Tongue (tissue), 3 donors: ENCODE measurements at places on chromosomes 3 and 15. TPM values are rescaled to one million over a fixed set of nuclear protein-coding genes. Genes with fewer than 3 reads are reported as not detected.

The KCNH8 gene
- 0.21 TPM for total RNA-seq

The MAP6D1 gene
- 27.5 TPM for total RNA-seq

The TMEM40 gene
- total RNA-seq, result 7.6 TPM

The SI gene
- total RNA-seq, result not detected

The CCRL2 gene
- 3.7 TPM for total RNA-seq

The IQCF5 gene
- total RNA-seq, result not detected

The NUTM1 gene
- not detected for total RNA-seq

The SCG5 gene
- total RNA-seq, result 9.2 TPM

The TMEM45A gene
- 19.9 TPM for total RNA-seq

- DNase-seq, result no peak
These were observed 31.0 kb downstream of the ACAP2 start for GRCh38 chr3:195411836-195412235.

DNA sequence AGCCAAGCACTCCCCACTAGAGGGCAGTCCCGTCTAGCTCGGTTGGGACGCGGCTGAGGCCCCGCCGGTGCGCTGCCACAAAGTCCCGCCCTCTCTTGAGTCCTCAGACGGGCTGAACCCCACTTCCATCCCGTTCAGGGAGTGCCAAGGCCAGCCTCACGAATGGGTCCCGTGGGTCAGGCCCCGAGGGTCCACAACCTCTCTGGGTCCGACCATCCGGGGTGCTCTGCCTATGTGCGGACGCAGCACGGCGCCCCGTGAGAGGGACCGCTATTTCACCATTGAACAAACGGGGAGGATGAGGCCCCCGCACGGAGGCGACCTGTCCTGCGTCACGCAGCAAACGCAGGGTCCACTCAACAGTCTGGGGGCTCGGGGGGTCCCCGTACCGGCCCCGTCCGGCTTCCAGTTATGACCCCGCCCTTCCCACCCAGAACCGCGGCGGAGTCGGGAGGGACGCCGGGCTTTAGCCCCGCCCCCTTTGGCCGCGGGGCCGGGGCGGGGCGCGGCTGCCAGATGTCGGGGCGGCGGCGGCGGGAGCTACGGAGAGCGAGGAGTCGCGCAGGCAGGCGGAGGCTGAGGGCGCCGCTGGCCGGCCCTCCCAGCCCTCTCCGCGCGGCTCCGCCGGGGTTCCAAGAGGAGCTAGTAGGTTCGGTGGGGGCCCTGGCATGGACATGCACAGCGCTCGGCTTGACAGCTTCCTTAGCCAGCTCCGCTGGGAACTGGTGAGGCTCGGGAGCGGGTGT is at the start of gene INKA1:
INKA1 (plus strand) TSS at position 543 of the 746 bp plus-strand sequence; CDS start at position 675, 132 bp downstream.
- DNase-seq, result peak; percentile 95

DNA sequence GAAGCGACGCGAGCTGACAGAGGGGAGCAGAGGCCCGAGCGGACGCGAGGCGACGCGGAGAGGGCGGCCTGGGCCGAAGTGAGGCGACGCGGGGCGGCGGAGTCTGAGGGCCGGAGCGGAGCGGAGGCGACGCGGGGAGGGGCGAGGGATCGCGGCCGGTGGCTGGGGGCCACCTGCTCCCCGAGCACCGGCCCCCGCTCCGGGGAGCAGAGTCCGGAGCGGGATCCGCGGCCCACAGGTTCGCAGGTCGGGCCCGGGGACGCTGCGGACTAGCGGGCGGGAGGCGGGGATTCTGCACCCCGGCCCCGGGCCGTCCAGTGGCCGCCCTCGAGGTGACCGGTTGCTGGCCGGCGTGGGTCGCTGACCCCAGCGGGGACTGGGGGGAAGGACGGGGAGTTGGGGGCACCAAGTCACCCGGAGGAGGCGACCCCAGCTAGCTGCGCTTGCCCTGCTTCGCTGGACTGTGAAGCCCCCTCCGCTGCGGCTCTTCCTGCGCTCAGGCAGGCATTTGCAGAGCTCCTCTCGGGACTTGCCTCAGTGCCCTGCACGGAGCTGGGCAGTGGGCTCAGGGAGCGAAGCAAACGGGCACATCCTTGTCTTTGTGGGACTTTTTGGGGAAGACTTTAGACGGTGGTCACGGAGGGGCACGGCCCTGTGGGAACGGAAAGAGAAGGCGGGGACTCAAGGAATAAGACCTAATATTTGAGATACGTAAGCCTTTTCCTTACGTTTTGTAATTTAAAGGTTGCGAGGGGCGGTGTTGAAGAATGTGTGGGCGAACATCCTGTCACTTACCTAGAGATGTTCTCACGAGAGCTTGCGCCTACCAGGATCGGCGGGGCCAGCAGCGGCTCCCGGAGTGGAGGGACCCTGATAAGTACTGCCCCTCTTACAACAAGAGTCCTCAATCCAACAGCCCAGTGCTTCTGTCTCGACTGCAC is 566 bp downstream of the HMCES start:
- DNase-seq, result peak; percentile 57

- DNase-seq, result no peak
These were observed 66.1 kb upstream of the NR2F2 start for GRCh38 chr15:96264351-96264798.

DNA sequence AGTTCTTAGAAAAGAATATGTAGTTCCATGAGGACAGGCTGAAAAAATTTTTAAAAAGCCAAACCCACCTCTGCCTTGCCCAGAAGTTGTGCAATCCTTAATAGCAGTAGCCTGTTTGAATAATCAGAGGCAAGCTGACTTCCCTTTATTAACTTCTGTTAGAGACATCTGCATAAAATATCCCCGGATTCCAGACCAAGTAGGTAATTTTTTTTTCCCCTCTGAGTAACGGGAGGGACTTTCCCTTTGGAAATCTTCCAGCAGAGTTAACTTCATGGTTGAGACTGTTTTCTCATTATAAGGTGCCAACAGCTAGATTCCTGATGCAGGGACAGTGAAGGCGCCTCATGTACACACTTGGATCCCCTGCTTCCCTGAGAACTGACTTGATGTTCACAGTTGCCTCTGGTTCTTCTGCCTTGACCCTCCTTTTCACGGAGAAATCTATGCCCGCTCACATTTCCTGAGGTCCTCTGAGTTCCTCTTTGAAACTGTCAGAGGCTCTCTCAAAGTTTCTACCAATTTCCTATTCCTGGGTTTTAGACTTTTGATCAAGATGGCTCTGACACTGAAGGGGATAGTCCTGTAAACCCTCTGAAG is 227.6 kb upstream of the BHLHE40 start:
- DNase-seq, result peak; percentile 68

DNA sequence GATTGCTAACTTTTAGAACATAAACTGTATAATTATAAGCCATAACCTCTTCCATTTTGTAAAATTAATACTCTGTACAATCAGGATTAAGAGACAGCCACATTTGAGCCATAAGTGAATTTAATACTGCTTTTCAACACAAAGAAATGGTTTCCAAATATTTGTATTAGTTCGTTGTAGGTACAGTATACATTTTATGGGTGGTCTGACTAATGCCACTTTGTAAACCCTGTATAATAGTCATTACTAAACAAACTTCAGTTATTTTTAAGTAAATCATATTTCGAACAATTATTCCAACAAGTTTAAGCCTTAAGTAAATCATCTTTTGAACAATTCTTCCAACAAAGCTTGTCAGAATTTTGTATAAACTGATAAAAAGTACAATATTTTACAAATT is 11.0 kb downstream of the ALCAM start:
- DNase-seq, result no peak

DNA sequence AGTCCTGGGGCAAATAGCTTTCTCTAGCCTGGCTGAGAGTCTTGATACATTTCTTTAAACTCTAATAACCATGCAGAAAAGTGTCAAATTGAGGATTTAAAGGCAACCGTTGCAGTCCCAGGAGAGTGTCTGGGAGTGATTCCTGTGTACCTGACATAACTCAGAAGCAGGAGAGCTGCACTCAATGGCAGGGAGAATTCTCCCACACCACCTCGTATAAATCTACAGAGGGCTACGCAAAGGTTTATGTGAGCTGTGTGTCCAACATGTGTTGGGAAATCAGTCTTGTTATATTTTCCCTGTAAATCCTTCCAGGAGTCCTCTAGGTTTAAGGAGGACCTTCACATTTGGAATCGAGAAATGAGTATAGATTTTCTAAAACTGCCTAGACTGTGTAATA is 192.6 kb downstream of the WDR72 start:
- DNase-seq, result no peak

GRCh38 chr3:25355998-25356397 is 72.1 kb upstream of the RARB start:
- no peak for DNase-seq

GRCh38 chr3:126413693-126414080 is 19.0 kb downstream of the CFAP100 start:
- no peak for DNase-seq

DNA sequence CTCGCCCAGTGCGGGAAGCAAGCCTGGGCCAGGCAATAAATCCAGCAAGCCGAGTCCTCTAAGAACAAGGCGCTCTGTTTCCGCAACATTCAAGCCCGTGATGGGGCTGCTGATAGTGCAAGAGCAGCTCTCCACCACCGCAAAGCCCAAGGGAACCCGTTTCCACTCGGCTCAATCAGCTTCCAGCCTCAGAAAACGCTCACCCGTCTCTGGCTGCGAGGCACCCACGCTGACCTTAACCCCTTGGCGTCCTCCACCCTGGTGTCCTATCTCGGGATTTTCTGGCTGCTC is 17.8 kb downstream of the SPATA12 start:
- peak; percentile 54 for DNase-seq

DNA sequence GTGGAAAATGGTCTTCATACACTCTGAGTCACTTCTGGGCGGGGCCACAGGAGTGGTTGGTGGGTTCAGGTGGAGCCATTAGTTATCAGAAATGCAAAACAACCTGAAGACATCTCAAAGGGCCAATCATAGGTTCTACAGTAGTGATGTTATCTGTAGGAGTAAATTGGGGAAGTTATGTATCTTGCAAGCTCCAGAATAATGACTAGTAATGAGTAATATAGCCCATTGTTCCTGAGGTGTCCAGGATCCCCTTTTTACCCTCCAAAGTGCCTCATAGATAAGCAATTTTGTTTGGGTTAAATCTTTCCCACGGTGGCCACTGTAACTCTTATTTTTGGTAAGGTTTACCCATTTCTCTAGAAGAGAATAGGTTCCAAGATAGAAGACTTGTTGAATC is 91.7 kb downstream of the PIK3R4 start:
- DNase-seq, result no peak

- DNase-seq, result no peak
These were observed 5.5 kb downstream of the MYO5A start for GRCh38 chr15:52523192-52523591.

- DNase-seq, result peak; percentile 68
These were observed 45.3 kb upstream of the VPS8 start for GRCh38 chr3:184766555-184767261.

- DNase-seq, result no peak
These were observed 199.2 kb upstream of the TMC3 start for GRCh38 chr15:81573098-81573746.

GRCh38 chr3:72634128-72634527 is 214.1 kb downstream of the SHQ1 start:
- DNase-seq, result no peak

DNA sequence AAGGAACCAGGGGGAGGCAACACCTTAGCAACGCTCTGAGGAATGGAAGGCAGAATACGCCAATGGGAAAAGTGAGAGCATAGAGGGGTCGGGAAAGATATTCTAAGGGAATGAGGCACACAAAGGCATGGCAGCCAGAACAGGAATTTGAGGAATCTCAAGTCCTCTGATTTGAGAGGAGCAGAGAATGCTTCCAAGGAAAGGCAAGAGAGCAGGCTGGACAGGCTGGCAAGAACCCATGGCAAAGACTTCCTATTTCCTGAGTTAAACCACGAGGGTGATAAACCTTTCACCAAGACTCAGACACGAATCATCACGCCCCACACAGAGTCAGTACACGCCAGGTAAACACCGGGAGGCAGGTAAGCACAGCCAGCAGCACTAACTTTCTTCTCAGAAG is 109.8 kb downstream of the IGF2BP2 start:
- no peak for DNase-seq

DNA sequence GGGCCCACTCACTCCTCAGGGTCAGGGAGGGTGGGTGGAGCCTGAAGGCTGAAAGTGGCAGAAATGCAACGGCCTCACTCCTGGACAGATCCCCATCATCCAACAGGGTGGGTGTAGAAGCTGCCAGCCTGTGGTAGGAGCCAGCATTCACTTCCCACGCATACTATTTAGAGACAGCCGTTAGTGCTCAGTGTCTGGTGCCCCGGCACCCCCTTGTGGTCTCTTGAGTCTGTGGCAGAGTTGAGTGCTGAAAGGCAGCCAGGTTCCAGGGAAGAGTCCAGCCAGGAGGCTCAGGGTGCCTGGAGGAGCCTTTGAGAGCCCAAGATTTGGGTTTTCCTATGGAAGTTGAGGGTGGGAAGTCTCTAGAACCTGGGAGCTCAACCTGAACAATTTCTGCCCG is 2.1 kb upstream of the GNAT1 start:
- peak; percentile 94 for DNase-seq

DNA sequence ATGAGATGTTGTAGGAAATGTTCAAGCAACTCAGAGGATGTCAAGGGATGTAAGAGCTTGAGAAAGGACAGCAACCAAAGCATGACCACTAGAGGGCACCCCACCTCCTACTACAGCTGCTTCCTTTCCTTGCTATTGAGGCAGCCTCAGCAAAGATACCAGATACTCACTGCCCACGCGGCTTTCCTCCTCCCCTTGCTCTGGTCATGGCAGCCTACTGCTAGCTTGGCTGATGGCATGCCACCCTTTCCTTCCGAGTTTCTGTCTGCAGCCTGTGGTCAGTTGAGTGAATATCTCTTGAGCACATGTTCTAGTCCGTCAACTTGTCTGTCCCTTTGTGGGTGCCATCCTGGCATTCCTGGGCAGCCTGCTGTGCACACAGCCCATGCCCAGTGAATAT is 4.4 kb upstream of the CXCR6 start:
- peak; percentile 94 for DNase-seq

DNA sequence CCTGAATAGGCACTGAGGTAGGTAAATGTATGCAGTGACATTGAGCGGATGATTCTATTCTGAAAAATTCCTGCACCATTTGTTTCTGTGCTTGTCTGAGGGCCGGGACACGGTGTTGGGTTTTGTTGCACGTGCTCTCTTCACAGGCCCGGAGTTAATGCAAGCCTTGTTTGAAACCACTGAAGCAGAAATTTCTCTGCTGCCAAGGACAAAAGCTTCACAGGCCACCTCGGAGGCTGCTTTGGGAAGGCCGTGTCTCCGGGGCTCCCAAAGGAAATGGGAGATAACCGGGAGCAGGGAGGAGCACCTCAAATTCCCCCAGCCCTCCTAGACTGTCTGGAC is 179.4 kb downstream of the OPA1 start:
- no peak for DNase-seq

DNA sequence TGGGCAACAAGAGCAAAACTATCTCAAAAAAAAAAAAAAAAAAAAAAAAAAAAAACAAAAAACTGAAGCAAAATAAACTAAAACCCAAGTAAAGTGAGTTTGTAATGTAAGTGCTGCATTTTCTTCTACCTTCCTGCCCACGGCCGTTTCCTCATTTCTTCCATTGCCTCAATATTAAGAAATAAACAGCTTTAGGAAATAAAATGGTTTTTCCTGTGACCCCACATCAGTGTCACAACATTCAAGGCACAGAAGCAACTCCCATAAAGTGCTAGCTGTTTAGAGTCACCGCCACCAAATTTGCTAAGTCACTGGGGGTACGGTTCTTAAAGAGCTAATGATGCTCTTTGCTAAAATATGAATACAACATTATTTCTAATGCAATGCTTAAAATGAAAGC is 3.3 kb downstream of the PKM start:
- DNase-seq, result no peak
